ENCODE measurements at places on chromosomes 7 and 10. TPM values are rescaled to one million over a fixed set of nuclear protein-coding genes. Genes with fewer than 3 reads are reported as not detected.

GRCh38 chr10:130559547-130559880 lies 423.3 kb downstream of the GLRX3 start:
- DNase-seq, result no peak

- DNase-seq, result peak; percentile 54
These were observed 13.1 kb downstream of the CNPY1 start for GRCh38 chr7:155533120-155533826.

- DNase-seq, result no peak
These were observed 76.4 kb downstream of the GSAP start for GRCh38 chr7:77339726-77340125.

- DNase-seq, result no peak
These were observed 24.4 kb upstream of the C10orf53 start for GRCh38 chr10:49655099-49655498.

DNA sequence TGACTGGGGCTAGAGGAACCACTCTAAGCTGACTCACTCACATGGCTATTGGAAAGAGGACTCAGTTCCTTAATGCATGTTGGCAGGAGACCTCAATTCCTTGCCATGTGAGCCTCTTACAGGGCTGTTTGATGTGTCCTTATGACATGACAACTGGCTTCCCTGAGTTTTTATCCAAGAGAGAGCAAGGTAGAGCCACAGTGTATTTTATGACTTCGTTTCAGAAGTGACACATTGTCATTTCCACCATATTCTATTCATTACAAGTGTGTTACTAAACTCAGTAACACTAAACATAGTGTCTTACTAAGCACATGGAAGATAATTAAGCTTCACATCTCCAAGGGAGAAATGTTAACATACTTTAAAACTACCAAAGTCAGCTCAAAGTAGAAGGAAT lies 98.2 kb downstream of the ZNF777 start:
- DNase-seq, result no peak

GRCh38 chr10:1058017-1058416 lies 1.8 kb downstream of the WDR37 start:
- no peak for DNase-seq

- peak; percentile 75 for DNase-seq
These were observed 982 bp downstream of the COBL start for GRCh38 chr7:51315393-51316261.

GRCh38 chr10:119404719-119405519 lies 137.6 kb downstream of the RGS10 start:
- DNase-seq, result peak; percentile 45

The BMI1 gene
- total RNA-seq, result 39.9 TPM

DNA sequence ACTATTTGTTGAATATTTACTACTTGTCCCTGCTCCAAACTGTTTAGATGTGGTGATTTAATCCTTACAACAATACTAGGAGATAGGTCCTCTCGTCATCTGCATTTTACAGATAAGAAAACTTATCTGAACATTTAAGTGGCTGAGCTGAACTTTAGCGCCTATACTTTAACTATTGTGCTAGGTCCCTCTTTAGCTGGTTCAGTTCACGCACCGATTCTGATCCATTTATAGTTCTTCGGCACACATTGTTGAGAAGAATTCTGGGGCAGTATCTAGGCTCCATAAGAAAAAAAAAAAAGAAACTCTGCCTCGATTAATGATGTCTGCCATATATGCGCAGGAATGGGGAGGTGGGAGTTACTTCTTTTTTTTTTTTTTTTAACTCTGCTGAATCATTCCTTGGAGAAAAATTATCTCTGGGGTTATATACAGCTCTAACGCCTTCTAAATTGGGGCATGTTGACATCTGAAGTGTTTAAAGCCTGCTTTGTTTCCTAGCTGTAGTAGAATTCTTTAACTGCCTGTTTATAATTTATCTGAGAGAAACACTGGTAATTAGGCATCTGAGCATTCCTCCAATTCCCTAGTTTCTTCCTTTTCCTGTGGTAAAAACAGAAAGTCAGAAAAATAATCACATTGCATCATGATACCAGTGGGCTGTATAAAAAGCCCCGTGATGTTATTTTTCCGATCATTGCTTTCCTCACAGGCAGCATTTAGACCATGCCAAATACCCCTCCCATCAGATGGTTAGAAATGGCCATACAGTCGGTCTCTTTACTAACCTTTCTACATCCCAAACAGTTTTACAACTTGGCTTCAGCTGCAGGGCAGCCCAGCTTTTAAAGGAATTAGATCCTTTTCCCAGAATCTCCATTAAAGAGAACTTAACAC lies 98.5 kb upstream of the KDM7A start:
- DNase-seq, result no peak

All from neural progenitor cell (in vitro differentiated cells).